WTC11 (cell line): ENCODE measurements at places on chromosomes 1 and 21. TPM values are rescaled to one million over a fixed set of nuclear protein-coding genes. Genes with fewer than 3 reads are reported as not detected.

The WDR64 gene
- not detected in 3 replicates for total RNA-seq

The HSF2BP gene
- 1.1 to 1.3 TPM (median 1.2 TPM) in 3 replicates for total RNA-seq

The PARS2 gene
- total RNA-seq = 11.5 to 12.1 TPM (median 12.1 TPM) in 3 replicates

The LCE1D gene
- not detected in 3 replicates for total RNA-seq

The CACNA1S gene
- total RNA-seq = 0.02 to 0.09 TPM (median 0.07 TPM) in 3 replicates
